ENCODE measurements at places on chromosomes 4 and X.
A peak's percentile ranks its signal among the peaks of the same experiment; 100 is the strongest.

DNA sequence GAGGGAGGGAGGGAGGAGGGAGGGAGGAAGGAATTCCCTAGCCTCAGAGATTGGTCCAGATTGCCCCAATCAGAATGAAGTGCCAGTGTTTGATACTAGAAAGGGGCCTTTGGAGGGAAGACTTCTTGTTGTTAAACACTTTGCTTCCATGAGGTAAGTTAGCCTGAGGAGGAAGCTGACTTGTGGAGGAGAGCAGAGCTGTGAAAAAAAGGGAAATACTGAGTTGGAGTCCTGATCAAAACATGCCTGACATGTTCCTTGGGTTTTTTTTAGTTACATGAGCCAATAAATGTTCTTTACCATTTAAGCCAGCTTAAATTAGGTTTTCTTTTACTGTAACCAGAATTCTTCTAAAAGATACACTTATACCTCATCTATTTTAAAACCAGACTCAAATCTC, 57.6 kb downstream of the GSX2 start:
- no peak for DNase-seq

DNA sequence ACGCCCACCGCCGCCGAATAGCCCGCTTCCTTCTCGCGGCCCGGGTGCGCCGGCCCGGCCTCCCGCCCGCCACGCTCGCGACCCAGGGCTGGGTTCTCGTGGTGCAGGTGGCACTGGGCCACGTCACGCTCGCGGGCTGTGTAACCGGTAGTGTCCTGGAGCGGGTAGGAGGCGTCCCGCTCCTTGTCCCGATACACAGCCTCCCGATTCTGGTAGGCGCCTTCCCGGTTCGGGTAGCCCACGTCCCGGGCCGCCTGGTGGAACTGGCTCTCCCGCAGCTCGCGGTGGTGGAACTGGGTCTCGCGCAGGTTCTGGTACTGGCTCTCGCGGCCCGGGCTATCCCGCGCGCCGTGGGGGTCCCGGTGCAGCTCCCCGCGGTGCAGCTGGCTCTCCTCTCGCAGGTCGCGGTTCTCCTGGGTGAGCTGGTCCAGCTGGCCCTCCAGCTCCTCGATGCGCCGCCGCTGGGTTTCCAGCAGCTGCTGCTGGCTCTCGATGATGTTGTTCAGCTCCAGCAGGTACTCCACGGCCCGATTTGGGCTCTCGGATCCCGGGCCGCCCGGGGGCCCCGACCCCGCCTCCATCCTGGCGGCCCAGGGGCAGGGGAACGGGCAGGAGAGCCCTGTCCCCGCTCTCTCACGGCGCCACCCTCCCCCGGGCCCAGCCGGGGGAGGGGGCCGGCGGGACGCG, 39.3 kb upstream of the IQSEC2 start:
- DNase-seq: no peak

DNA sequence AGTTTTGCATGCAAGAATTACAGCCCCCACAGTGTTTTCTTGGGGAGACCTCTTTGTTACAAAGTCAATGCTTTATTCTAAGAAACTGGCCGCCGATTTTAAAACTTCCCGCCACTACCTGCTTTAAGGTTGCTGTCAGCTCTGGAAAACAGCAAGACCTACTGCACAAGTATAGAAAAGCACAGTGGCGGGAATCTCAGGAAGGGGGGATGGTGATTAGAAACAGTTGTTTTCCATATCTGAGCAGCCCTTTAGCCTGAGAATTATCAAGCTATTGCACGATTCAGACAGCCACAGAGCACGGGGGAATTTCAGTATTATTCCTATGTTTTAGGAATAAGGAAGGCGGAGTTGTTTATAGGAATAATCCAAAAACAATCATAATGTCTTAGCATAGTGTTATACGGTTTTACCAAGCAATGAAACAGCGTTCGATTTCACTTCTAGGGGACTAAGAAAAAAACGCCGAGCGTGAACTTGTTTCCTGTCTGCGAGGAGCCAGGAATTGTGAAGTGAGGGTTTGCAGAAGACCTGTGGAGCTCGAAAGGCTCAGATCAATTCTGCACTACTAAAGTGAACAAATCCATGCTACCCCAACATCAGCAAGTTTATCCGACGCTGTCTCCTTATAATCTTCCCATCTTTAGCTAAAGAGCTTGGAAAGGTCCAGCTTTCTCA, 81.3 kb downstream of the HMGN5 start:
- no peak for DNase-seq

DNA sequence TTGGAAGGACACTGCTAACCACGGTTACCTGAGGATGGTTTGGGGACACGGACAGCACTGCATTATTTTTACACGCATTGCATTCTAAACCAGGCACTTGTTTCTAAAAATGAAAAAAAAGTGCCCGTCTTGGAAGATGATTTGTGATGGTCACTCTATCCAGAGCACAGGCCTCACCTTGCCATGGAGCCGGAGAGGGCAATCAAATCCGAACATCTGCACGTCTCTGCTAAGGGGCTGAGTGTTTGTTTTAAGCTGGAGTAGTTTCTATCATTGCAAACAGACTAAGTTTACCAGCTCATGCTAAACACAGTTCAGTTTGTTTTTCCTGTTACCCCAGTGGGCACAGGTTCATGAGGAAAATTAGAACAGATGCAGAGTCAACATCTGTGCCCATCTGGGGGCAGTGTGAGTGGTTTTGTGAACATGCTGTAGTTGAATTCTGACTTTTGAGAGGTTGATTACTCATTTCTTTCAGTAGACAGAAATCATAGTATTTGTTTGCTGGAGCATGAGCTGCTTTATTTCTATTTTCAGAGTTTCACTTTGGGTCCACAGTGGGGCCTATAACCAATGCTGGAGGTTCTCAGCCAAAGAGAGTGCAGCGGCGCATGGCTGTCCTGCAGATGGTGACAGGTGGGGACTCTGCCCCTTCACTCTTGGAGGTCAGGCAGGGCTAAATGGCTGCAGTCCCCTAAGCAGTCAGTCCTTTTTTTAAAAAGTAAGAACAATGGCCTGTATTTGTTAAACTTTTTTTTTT, 65.4 kb upstream of the ENPP6 start:
- no peak for DNase-seq

DNA sequence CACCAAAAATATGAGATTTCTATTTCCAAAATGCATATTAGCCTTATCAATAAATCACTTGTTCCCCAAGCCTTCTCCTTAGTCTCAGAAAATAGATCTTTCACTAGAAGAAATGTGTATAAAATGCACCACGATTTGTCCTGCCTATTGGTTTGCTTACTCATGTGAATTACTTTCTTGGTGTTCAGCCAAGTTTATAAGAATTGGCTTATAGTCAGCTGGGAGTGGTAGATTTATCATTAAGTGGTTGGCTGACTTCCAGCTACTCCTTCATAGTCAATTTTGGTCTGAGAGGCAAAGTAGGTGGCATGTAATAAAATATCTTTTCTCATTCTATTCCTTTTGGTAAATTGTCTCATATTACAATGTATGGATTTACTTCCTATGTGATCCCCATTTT, 1.3 kb downstream of the SULT1E1 start:
- no peak for DNase-seq

GRCh38 chr4:26784207-26784865, 76.3 kb upstream of the STIM2 start:
- no peak for DNase-seq

DNA sequence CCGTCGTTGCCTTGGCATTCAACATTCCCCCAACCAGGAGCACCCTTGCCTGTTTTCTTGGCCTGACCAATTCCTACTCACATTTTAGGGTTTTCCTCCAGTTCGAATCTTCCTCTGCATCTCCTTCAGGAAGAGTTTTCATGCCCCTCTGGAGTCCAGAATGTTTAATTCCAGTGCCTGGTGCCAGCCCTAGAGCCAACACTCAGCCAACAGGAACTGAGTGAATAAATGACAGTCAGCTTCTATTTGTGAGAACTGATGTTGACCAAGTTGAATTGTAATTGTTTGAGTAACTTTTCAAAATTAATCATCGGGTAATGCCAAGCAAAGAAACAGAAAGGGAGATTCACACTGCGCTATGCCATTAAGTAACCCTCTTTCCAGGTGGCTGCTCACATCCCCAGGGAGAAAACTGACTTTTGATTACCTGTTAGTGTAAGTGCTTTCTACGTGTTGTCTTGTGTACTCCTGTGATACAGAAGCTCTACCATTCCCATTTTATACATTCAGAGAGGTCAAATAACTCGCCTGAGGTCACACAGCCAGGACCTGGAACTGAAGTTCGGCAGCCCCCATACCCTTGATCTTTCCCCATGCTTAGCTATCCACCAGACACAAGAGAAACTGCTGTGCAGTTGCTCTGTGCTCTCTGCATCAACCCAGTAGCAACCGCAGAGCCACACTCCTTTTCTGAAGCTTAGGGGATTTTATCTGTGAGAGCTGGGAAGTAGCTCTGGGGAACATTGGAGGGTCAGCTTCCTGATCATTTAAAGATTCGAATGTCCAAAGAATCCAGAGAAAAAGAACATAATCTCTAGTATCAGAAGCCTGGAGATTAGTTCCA, 19.0 kb upstream of the SLC2A9 start:
- DNase-seq: no peak

DNA sequence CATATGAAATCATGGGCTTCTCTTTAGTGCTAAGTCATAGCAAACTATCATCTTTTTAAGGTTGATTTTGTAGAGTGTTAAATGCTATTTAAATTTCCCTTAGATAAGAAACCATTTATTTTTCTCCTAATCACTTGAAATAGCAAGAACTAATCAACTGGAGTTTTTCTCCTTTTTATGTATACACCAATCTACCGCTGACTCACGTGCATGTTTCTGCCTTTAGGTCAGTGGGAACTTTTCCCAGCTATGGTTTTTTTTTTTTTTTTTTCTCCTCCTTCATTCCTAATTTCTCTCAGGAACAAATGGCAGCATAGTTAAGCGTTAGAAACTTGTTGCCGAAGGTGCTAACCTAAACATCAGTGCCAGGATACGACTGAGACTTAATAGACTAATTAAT, 176.4 kb downstream of the BMPR1B start:
- DNase-seq: peak; percentile 28

DNA sequence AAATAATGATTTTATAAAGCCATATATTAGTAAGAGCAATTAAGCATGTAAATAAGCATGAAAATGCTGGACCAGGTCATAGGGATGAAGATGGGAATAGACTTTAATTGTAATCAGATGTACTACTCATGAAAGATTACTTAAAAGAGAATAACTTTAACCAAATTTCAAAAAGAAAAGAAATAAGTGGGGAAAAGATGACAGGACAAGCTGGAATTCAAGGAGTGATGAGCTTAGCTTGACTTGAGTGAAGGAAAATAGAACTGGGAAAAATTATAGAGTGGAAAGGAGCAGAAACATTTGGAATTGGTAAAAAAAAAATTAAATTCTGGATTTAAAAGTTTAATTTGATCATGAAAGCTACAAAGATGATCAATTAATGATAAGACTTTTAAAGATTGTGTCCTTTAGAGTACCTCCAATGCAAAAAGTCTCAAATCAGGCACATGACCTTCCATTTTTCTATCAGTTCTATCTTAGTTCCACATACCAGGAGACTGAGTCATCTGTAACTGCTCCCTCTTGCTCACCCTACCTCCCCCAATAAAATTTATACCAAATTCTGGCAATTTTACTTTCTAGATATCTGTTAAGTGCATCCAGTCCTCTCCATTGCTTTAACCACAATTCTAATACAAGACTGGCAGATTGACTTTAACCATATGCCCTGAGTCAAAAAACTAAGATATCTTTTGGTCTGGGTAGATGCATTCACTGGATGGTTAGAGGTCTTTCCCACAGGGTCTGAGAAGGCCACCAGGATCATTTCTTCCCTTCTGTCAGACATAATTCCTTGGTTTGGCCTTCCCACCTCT, 56.4 kb upstream of the SLIT2 start:
- DNase-seq: no peak

DNA sequence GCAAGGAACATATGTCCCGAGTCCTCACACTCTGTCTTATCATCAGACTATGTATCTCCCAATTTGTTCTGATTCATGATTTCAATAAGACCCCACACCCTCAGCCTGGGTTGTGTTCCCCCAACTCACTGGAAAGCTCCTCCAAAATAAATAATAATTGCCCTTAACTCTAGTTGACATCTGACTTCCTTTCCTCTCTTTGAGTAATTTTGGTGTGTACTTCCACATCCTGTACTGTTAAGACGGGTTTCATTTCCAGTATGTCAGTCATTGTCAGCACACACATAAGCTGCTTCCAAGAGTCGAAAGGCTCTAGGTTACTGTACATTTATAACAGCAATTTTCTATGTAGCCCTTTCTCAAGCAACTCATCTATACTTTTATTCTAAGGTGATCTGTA, 52.2 kb upstream of the C1QTNF7 start:
- DNase-seq: no peak

DNA sequence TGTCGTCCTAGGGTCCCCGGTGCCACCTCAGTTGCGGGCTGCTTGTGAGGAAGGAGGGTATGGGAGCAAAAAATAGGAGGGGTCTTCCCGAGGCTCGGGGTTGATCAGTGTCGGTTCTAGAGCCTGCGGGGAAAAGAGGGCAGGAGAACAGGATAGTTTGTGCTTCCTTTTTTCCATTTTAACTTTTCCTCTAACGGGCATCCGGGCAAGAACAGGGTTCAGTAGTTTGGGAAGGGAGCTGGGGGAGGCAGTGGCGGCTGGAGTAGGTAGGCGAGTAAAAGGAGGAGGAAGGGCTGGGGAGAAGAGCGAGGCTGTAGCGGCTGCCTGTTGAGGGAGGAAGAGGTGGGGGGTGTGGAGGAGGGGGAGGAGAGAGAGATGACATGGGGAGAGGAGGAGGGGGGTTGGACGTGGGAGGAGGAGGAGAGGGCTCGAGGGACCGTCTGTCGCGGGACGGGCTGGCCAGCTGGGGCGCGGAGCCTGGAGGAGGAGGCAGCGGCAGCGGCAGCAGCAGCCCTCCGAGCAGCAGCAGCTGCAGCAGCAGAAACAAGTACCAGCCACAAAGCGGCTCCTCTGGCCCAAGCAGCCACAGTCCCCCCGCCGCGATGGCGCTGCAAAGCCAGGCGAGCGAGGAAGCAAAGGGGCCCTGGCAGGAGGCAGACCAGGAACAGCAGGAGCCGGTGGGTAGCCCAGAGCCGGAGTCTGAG, at the start of gene SLC16A2:
Gene SLC16A2, plus strand, starts transcription at position 458 of the 704 bp plus-strand sequence. Its CDS starts 145 bp downstream, at position 603.
- DNase-seq: peak; percentile 80

DNA sequence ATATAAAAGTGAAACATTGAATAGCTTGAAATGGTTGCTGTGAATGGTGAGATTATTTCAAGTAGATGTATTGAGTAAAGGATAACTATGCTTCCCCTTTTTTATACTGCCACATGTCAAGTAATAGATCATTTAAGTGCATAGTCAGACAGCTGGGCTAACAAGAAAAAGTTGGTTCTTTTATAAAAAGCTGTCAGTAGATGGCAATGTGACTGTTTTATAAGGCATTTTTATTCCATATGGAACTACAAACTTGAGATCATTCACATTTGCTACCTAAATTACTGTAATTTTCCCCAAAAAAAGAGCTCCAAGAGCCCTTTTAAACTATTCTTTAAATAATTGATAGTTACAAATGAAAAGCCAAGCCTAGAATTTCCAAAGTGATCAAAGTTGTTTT, 831.0 kb downstream of the C4orf33 start:
- no peak for DNase-seq
